ENCODE measurements at places on chromosomes 5 and 9.

- peak; percentile 71 for DNase-seq
These were observed 23.8 kb downstream of the CD14 start for GRCh38 chr5:140609126-140609525.

DNA sequence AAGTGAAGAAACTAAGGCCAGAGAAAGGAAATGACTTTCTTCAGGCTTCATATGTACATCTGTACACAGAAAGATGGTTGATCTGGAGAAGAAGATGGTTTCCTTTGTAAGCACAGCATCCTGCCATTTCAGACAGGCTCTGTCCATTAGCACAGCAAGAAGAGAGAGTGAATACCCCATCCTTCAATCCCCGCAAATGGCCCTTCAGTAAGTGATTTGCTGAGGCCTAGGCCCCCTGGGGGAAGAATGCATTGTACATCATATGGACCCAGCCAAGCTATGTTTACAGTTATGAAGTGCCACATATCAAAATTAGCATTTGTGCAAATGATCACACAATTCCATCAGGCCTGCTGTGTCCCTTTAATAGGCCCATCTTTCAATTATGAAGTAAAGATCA lies 657.4 kb downstream of the BRINP1 start:
- DNase-seq: no peak

GRCh38 chr9:105500108-105500766 lies 52.4 kb downstream of the FSD1L start:
- no peak for DNase-seq

DNA sequence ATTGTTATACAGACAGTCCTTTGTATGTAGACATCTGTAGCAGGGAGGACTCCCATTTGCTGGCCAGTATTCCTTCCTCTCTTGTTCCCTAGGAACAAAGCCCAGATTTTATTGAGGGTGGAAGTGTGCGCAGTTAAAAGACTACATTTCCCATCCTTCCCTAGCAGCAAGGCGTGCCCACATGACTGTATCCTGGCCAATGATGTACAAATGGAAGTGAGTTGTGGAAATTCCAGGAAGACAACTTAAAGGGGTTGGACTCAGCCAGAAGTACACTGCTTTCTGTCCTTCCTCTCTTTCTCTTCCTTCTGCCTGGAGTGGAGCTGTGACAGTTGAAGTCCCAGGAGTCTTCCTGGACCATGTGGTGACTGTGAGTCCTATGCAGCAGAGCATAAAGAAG lies 89.0 kb downstream of the HRH2 start:
- DNase-seq: peak; percentile 30

GRCh38 chr9:137666513-137666822 lies 47.7 kb downstream of the EHMT1 start:
- no peak for DNase-seq

- peak; percentile 71 for DNase-seq
These were observed 67.6 kb upstream of the LHFPL2 start for GRCh38 chr5:78716206-78716605.
